ENCODE measurements at places on chromosomes 3 and 15.

GRCh38 chr3:133799794-133800585, 5.6 kb upstream of the SRPRB start:
- no peak for DNase-seq

DNA sequence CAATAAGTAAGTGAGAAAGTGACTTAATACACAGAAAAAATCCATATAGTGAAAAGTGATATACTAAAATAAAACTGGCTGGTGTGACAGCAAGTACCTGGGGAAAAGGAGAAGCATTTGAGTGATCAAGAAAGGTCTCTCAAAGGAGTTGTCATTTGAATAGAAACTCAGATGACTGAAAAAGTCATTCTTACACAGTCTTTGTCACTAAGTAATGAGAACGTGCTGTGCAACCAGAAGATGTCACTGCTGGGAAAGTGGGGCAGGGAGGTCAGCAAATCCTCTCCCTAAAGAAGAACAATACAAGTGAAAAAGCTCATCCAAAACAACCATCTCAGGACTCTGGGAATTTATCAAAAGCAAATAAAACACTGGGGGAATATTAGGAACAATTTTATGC, 317.5 kb upstream of the TRIM42 start:
- DNase-seq = no peak

GRCh38 chr3:122355612-122356011, 27.4 kb downstream of the MIX23 start:
- no peak for DNase-seq

- no peak for DNase-seq
These were observed 92.7 kb downstream of the MYLK start for GRCh38 chr3:123791417-123791816.

DNA sequence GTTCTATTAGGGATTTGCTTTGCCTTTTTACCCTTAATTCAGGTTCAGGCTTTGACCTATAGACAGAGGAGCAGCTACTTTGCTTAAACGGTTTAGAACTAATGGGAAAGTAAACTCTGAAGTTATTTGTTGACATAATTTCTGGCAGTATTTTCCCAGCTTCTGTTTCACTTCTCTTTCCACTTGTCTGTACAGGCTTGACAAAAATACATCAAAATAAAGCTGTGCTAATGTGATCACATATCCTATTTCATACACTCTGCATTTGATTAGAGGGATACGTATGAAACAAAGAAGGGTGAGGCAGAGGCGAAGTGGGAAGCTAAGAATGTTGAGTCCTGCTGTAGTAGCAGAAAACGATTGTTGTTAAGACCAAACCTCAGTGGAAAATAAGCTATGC, 389.1 kb upstream of the RARB start:
- DNase-seq = no peak

GRCh38 chr3:85170646-85171045, 211.9 kb downstream of the CADM2 start:
- no peak for DNase-seq
